ENCODE measurements at places on chromosomes 5 and 9. TPM values are rescaled to one million over a fixed set of nuclear protein-coding genes. Genes with fewer than 3 reads are reported as not detected.

The SV2C gene
- total RNA-seq, result not detected

The ITK gene
- total RNA-seq, result 0.05 TPM

The MARCHF6 gene
- 42.6 TPM for total RNA-seq

The RPL35 gene
- 3,328 TPM for total RNA-seq

The CDHR2 gene
- total RNA-seq, result 0.33 TPM

The TLR4 gene
- 0.09 TPM for total RNA-seq

The AFAP1L1 gene
- total RNA-seq, result 9.5 TPM

The PCDHGB2 gene
- total RNA-seq, result 0.13 TPM

The C9 gene
- total RNA-seq, result not detected

The GRXCR2 gene
- total RNA-seq, result not detected

All from A549 treated with GW870086 at 1 μM for 4 hours (cell line).